ENCODE measurements at places on chromosomes 4 and X. TPM values are rescaled to one million over a fixed set of nuclear protein-coding genes. Genes with fewer than 3 reads are reported as not detected.

TEX11 gene
- not detected for total RNA-seq

CXCR3 gene
- total RNA-seq = 0.30 TPM

MAGEB10 gene
- total RNA-seq = not detected

ENPEP gene
- 26.7 TPM for total RNA-seq

FLNA gene
- total RNA-seq = 397 TPM

TMEM255A gene
- total RNA-seq = 0.69 TPM
